ENCODE measurements at places on chromosomes 1 and 21. TPM values are rescaled to one million over a fixed set of nuclear protein-coding genes. Genes with fewer than 3 reads are reported as not detected.

The ELF3 gene
- 0.32 TPM for total RNA-seq

The NFASC gene
- 10.3 TPM for total RNA-seq

The LORICRIN gene
- total RNA-seq, result not detected

The UBE2G2 gene
- 57.8 TPM for total RNA-seq

The S100A1 gene
- total RNA-seq, result 1,023 TPM

The NBPF26 gene
- 4.3 TPM for total RNA-seq

The ANKRD13C gene
- 10.5 TPM for total RNA-seq

The ACTL8 gene
- not detected for total RNA-seq

The NR0B2 gene
- 2.4 TPM for total RNA-seq

The PLPP3 gene
- 114 TPM for total RNA-seq

The PLPPR5 gene
- total RNA-seq, result not detected

The PPIAL4G gene
- total RNA-seq, result not detected

The MSH4 gene
- total RNA-seq, result not detected

The COL9A2 gene
- total RNA-seq, result 0.14 TPM

The KLHDC9 gene
- 4.6 TPM for total RNA-seq

The HPCAL4 gene
- total RNA-seq, result 0.12 TPM

The PFKL gene
- total RNA-seq, result 85.1 TPM

The CTSE gene
- total RNA-seq, result 2.2 TPM

The RXFP4 gene
- not detected for total RNA-seq

The ADCY10 gene
- not detected for total RNA-seq

The CFAP57 gene
- not detected for total RNA-seq

The ATP1A2 gene
- 115 TPM for total RNA-seq

The OR2T1 gene
- total RNA-seq, result not detected

The TNFAIP8L2 gene
- total RNA-seq, result 1.3 TPM

The CYB5RL gene
- total RNA-seq, result 7.5 TPM

The OR2G6 gene
- total RNA-seq, result not detected

The HSPA6 gene
- 1.4 TPM for total RNA-seq

The EPHA2 gene
- 19.7 TPM for total RNA-seq

The C1orf87 gene
- total RNA-seq, result not detected

The CITED4 gene
- total RNA-seq, result 23.7 TPM

The CLCA1 gene
- total RNA-seq, result not detected

The C1orf115 gene
- 12.8 TPM for total RNA-seq

The PTGER3 gene
- 0.45 TPM for total RNA-seq

The CFHR3 gene
- not detected for total RNA-seq

The LENEP gene
- total RNA-seq, result not detected

The PLA2G2F gene
- total RNA-seq, result not detected

The WNT9A gene
- total RNA-seq, result 2.2 TPM

The TRIM67 gene
- 0.16 TPM for total RNA-seq

The NOS1AP gene
- 6.4 TPM for total RNA-seq

The TMEM240 gene
- total RNA-seq, result 3.3 TPM

The MCOLN3 gene
- total RNA-seq, result not detected

The NUDT4B gene
- 0.50 TPM for total RNA-seq

The OR2T33 gene
- total RNA-seq, result not detected

The KRTAP8-1 gene
- total RNA-seq, result not detected

The ZBTB7B gene
- total RNA-seq, result 29.5 TPM

The TMPRSS2 gene
- not detected for total RNA-seq

The CRYAA gene
- not detected for total RNA-seq

The CCDC30 gene
- total RNA-seq, result 3.3 TPM

Measured in heart left ventricle (tissue), 16 donors.